ENCODE measurements at places on chromosomes 5 and 9.

DNA sequence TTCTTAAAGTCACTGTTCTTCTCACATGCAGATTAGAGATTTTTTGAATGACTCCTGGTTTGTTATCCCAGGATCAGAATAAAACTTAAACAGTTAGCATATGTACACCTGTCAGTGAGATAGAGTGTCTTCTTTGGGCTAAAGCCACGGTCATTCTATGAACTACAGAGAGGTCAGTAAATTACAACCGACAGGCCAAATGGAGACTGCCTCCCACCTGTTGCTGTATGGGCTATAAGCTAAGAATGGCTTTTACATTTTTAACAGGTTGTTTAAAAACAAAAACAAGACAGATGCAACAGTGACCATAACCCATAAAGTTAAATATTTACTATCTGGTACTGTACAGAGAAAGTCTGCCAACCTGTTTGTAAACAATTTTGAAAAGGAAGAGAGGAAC is 125.7 kb downstream of the ELAVL2 start:
- DNase-seq = no peak

DNA sequence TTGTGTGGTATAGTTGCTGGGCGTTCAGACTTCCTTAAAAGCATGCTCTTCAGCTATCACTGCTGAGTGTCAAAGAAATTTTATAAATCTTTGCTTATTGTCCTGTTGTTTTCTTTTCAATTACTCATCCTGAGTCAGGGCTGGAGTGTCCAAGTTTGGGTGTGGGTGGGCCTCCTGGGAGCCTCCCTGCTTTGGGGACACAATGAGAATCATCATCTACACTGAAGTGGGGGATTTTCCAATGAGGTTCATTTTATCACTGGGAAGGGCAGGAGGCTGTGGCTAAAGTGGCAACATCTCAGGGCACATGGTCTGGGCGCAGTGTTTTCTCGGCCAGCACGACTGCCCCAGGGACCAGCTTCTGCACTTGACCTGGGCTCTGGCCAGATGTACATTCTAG is 19.5 kb downstream of the GFPT2 start:
- DNase-seq = no peak

DNA sequence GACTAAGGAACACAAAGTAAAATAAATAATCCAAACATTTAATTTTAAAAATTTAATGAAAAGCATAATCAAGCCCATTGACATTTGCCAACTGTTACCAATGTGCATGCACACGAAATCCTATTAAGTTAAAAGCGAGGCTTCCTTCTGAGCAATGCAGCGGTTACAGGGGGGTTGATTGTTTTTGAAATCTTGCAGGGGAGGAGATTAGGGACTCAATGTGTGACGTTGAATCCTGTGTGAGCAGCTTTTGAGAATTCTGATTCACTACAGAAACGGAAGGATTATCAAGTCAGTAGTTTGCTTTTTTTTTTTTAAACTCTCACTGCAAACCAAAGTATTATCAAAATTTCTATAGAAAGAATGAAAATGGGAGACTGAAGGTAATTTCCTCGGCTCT is 109.5 kb downstream of the PRKACG start:
- no peak for DNase-seq

GRCh38 chr5:135085133-135085935 is 51.3 kb upstream of the PITX1 start:
- peak; percentile 37 for DNase-seq

DNA sequence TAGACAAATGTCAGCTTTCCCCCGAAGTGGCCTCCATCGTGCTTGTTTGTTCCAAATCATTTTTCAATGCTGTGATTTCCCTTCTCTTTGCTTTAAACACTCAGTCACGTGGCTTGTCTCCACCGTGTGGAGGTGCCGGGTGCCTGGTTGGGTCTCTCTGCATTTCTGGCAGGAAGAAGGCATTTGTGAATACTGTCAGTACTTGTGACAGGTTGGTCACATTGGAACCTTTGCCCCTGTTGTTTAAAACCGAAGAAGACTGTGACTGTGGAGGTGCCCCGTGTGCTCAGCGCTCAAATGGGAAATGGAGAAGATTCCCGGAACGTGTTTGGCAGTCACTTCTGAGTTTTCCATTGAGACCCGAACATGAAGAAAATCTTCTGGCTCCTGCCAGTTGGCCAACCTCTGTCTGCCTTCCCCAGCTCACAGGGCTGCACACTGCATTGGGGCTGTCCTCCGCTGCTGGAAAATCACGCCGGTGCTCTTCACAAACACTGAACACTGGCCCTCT is 74.6 kb downstream of the LMNB1 start:
- no peak for DNase-seq

GRCh38 chr5:135161221-135161620 is 127.2 kb upstream of the PITX1 start:
- no peak for DNase-seq

GRCh38 chr9:87798261-87798833 is 72.4 kb downstream of the CTSL start:
- DNase-seq = no peak

GRCh38 chr5:84301535-84301934 is 83.1 kb downstream of the EDIL3 start:
- DNase-seq = no peak

DNA sequence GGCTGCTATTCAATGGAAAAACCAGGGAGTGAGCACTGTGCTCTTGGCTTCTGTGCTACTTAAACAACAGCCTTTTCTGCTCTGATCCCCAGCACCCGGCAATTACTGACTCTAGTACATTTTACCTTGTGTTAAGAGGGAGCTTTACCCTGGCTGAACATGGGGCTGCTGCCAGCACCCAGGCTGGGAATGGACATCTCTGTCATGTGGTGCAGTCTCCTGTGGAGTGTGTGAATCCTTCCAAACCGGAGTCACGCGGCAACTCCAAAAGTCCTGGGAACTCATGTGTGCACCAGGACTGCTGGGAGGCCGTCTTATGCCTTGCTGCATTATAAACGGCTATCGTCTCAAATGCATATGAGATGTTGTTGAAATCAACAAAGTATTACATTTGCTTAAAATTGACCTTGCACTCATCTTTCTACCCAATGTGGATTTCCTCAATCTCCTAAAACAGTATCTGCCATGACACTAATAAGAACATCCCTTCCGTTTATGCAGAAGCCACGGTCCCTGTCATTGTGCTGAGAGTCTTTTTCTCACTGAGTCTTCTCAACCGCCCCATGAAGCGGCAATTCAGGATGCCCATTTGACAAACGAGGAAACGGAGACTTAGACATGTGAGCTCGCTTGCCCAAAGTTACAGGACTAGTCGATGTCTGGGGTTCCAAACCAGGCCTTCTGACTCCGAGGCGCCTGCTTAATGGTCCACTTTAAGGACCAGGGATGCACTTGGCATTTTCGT is 884 bp upstream of the GSN start:
- no peak for DNase-seq

- no peak for DNase-seq
Measured at GRCh38 chr5:143678148-143678905, 133.6 kb upstream of the HMHB1 start.

- no peak for DNase-seq
Measured at GRCh38 chr9:131024978-131025868, 16.2 kb downstream of the LAMC3 start.

DNA sequence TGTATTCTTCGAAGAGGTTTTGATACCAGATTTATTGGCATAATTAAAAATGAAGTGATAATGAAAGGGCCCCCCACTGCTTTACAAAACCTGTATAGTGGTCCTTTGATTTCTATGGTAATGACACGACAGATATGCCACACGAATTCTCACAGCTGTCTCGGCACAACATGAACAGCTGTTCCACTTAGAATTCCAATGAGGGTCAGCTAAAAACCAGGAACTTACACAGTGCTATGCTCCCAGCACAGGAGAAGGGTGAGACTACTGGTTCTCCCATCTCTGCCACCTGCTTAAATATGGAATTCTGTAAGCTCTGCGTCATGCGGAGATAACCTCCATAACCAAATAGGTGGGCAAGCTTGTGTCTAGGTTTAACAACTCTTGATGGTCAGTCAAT is 183.0 kb upstream of the EFNA5 start:
- no peak for DNase-seq

DNA sequence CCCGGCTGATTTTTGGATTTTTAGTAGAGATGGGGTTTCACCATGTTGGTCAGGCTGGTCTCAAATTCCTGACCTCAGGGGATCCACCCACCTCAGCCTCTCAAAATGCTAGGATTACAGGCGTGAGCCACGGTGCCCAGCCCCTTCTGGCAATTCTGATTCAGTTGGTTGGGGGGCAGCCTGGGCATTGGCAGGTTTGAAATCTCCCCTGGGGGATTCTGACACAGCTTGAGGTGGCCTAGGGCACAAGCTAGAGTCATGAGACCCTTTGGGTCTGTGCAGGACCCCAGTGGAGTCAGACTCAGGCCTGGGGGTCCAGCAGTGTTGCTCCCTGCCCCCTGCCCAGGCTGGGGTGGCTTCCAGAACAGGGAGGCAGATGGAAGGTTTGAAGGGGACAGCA is 239.8 kb downstream of the PBX3 start:
- DNase-seq = peak; percentile 20

DNA sequence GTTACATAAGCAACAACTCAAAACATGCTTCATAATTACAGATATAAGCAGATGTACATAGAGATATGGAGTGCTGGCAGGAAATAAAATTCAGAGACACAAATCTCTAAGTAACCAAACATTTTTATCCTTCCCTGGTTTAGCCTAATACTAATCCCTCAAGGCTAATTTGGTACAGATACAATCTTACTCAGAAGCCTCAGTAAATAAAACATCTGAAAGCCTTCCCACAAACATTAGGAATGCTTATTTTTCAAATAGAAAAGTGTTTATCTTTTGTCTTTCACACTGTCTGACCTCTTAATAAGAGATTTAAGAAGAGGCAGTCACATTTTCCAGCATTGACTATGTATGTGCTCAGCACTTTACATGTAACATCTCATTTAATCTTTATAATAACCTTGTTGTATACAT is 399.4 kb downstream of the ARRDC3 start:
- DNase-seq = no peak

- no peak for DNase-seq
Measured at GRCh38 chr9:137793196-137793841, 84.3 kb upstream of the CACNA1B start.

- no peak for DNase-seq
Measured at GRCh38 chr5:6181147-6181729, 197.1 kb downstream of the MED10 start.

DNA sequence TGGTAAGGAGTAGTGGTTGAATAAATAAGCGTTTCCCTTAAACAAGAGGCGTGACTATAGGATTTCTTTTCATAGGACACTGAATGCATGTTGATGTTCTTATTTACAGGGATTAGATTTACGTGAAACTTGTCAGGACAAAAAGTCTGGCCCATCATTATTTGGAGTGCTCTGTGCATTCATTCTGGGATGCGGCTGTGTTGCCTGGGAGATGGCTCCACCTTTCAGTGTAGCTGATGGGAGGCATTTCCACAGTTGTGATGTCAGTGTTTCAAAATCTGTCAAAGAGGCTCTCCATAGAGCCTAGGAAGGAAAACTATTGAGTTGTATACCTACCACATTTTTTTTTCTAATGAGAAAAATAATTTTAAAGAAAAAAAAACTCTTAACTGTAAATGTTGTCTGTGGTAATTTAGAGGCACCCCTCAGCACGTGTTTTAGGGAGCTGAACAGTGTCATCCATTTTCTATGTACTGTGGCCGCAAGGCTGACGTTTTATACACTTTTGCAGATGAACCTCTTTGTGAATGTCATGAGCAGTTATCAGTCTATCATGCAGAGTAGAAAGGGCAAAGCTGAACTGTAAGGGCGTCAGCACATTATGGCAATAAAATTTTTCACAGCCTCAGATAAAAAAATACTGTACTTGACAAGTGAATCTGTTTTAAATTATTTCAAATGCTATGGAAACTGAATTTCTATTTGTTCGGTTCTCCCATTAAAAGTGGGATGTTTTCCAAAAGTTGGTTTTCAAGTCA is 202.7 kb downstream of the PBX3 start:
- DNase-seq = no peak

- DNase-seq = no peak
Measured at GRCh38 chr9:91905991-91906469, 44.0 kb downstream of the ROR2 start.

- DNase-seq = no peak
Measured at GRCh38 chr5:141039517-141039916, 11.7 kb upstream of the PCDHB1 start.

- no peak for DNase-seq
Measured at GRCh38 chr9:73173557-73174329, 22.1 kb downstream of the ANXA1 start.

GRCh38 chr5:97100476-97100875 is 41.9 kb downstream of the LIX1 start:
- no peak for DNase-seq

DNA sequence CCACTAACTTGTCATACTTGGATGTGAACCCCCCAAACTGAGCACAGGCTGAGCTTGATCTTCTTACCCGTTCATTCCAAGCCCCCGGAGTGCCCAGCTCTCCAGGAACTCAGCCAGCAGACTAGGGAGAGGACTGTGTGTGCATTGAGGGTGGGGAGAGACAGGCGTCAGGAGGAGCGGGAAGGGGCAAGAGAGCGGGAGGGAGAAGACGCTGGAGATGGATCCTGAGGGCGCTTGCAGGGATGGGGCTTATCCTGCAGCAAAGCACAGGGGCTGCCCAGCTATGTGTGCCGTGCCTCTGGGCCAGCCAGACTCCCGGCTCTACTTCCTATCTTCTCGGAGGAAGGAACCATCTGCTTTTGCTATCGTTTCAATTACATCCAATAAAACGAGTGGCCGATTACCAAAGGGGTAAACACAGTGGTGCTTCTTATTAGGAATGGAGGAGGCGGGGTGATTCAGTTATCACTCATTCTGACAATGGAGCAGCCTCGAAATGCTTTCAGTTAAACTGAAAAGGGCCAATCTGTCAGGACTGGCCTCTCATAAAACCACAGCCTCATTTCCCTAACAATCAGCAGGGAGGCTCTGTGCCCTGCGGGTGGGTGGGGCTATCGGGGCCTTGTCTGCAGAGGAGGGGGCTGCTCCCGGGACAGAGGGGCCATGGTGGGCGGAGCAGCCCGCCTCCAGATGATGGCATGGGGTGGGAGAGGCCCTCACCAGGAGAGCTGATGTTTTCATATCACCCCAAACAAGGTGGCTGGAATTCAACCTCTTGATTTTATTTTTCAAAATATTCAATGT is 168.2 kb downstream of the DAB2IP start:
- no peak for DNase-seq

DNA sequence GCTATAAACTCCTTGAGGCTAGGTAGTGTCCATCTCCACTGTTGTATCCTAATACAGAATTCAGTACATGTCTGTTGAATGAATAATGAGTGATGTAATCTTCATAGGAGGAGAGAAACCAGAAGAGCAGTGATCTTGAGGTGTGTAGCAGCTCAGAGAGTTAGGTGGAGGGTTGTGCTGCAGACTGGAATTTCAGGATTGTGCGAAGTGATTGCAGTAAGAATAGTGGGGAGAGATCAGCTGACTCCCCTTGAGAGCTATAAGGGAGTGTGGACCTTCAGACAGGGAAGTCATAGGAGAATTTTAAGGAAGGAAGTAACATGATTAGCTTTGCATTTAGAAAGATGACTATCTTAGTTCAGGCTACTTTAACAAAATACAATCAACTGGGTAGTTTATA is 4.4 kb downstream of the SNX24 start:
- no peak for DNase-seq

DNA sequence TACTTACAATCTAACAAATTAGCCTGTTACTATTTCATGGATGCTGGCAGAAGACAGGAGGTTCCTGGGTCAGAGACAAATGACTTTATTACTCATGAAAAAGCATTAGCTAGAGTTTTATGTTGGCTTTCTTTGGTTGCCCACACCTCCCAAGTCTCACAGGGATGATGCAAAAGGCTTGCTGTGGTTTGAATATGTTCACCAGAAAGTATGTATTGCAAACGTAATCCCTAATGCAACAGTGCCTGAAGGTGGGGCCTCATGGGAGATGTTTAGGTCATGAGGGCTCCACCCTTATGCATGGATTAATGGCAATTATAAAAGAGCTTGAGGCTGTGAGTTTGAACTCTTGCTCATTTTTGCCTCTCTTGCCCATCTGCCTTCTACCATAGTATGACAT is 28.5 kb downstream of the DPYSL3 start:
- no peak for DNase-seq

Data from suprapubic skin (tissue), 4 donors.